Progenitor cell of endocrine pancreas (in vitro differentiated cells): ENCODE measurements at places on chromosomes 7 and 10. TPM values are rescaled to one million over a fixed set of nuclear protein-coding genes. Genes with fewer than 3 reads are reported as not detected.

The MXI1 gene
- 27.6 and 30.6 TPM in 2 replicates for total RNA-seq

The EGFR gene
- total RNA-seq = 43.8 and 47.8 TPM in 2 replicates

The SPDYE11 gene
- total RNA-seq = 0.22 TPM in 1 of 2 replicates, not detected in the other

The ABCB4 gene
- total RNA-seq = 0.60 and 0.65 TPM in 2 replicates

The PAPOLB gene
- 0.07 and 0.10 TPM in 2 replicates for total RNA-seq

The ITPRID1 gene
- total RNA-seq = 3.1 and 3.9 TPM in 2 replicates

The CAV1 gene
- 0.84 TPM in 2 replicates for total RNA-seq

The SLC13A1 gene
- not detected in 2 replicates for total RNA-seq

The PRSS2 gene
- 3.9 and 5.3 TPM in 2 replicates for total RNA-seq

The CNPY1 gene
- total RNA-seq = not detected in 2 replicates

The ZRANB1 gene
- total RNA-seq = 27.5 and 31.1 TPM in 2 replicates

The HOXA5 gene
- total RNA-seq = 12.6 and 18.1 TPM in 2 replicates

The ATG9B gene
- 0.58 and 0.79 TPM in 2 replicates for total RNA-seq

The NRG3 gene
- total RNA-seq = 29.5 and 32.2 TPM in 2 replicates

The WIPF3 gene
- total RNA-seq = 8.9 and 9.5 TPM in 2 replicates

The MKX gene
- total RNA-seq = 0.31 and 0.67 TPM in 2 replicates

The SLC26A5 gene
- total RNA-seq = 0.17 TPM in 1 of 2 replicates, not detected in the other

The KCNIP2 gene
- 4.4 and 5.5 TPM in 2 replicates for total RNA-seq

The GPER1 gene
- total RNA-seq = 0.50 and 0.64 TPM in 2 replicates

The GAD2 gene
- 5.9 and 6.5 TPM in 2 replicates for total RNA-seq

The LLCFC1 gene
- not detected in 2 replicates for total RNA-seq

The GSTO1 gene
- 107 and 127 TPM in 2 replicates for total RNA-seq

The HKDC1 gene
- 4.1 and 6.2 TPM in 2 replicates for total RNA-seq

The TAS2R41 gene
- not detected in 2 replicates for total RNA-seq

The LRIT1 gene
- not detected in 2 replicates for total RNA-seq

The JCAD gene
- 13.4 and 15.8 TPM in 2 replicates for total RNA-seq

The CDK14 gene
- 116 and 117 TPM in 2 replicates for total RNA-seq

The KLF14 gene
- 0.09 and 0.14 TPM in 2 replicates for total RNA-seq

The EPHB4 gene
- 164 TPM in 2 replicates for total RNA-seq

The FRMPD2 gene
- total RNA-seq = 1.2 and 2.1 TPM in 2 replicates

The RELN gene
- total RNA-seq = 5.4 and 6.9 TPM in 2 replicates

The NXPH1 gene
- total RNA-seq = not detected in 2 replicates

The FGL2 gene
- not detected in 2 replicates for total RNA-seq

The HMX3 gene
- not detected in 2 replicates for total RNA-seq

The PEX1 gene
- total RNA-seq = 26.8 TPM in 2 replicates

The SPDYE9 gene
- 0.22 TPM in 1 of 2 replicates, not detected in the other for total RNA-seq

The HECTD2 gene
- 28.6 and 33.1 TPM in 2 replicates for total RNA-seq

The ZNF727 gene
- not detected in 2 replicates for total RNA-seq

The TFPI2 gene
- 1.7 and 2.6 TPM in 2 replicates for total RNA-seq

The POLR2J2 gene
- total RNA-seq = 8.6 and 8.9 TPM in 2 replicates

The HYAL4 gene
- total RNA-seq = not detected in 2 replicates

The C7orf57 gene
- total RNA-seq = not detected in 2 replicates

The FAM180A gene
- not detected in 2 replicates for total RNA-seq

The ASIC3 gene
- 3.5 and 5.1 TPM in 2 replicates for total RNA-seq

The NPY4R2 gene
- not detected in 2 replicates for total RNA-seq

The NAT16 gene
- total RNA-seq = not detected in 2 replicates

The OR2A1 gene
- total RNA-seq = 0.12 TPM in 1 of 2 replicates, not detected in the other

The TWIST1 gene
- 1.8 and 2.8 TPM in 2 replicates for total RNA-seq

The CPN1 gene
- total RNA-seq = 4.1 and 4.5 TPM in 2 replicates

The GNAT3 gene
- total RNA-seq = not detected in 2 replicates

The CYP2C9 gene
- total RNA-seq = 0.34 and 0.42 TPM in 2 replicates

The RPP30 gene
- total RNA-seq = 51.8 and 53.5 TPM in 2 replicates

The AQP1 gene
- total RNA-seq = 1.3 and 1.4 TPM in 2 replicates

The PLEKHS1 gene
- not detected in 2 replicates for total RNA-seq

The SYNPO2L gene
- 0.07 TPM in 1 of 2 replicates, not detected in the other for total RNA-seq

The CCL24 gene
- not detected in 2 replicates for total RNA-seq

The BICC1 gene
- total RNA-seq = 4.9 TPM in 2 replicates

The GIMAP8 gene
- total RNA-seq = not detected in 2 replicates

The LGI1 gene
- not detected in 2 replicates for total RNA-seq

The CCDC3 gene
- total RNA-seq = 1.1 and 1.6 TPM in 2 replicates
